ENCODE measurements at places on chromosomes 6 and 20.

DNA sequence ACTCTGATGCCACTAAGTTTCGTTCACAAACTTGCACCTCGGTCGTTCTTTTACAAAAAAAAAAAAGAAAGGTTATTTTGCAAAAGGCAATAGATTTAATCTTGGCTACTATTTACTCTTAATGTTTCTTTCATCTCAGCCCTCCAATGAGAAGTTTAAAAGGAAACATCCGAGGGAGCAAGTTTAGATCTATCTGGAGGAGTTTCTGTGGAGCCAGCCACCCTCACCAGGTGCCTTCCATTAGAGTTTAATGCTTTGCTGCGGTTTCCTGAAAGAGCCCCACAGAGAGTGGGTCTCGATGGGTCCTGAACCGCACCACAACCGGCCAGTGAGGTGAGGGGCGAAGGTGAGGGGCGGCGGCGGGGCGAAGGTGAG is 632 bp downstream of the PRKN start:
- peak; percentile 18 for DNase-seq

DNA sequence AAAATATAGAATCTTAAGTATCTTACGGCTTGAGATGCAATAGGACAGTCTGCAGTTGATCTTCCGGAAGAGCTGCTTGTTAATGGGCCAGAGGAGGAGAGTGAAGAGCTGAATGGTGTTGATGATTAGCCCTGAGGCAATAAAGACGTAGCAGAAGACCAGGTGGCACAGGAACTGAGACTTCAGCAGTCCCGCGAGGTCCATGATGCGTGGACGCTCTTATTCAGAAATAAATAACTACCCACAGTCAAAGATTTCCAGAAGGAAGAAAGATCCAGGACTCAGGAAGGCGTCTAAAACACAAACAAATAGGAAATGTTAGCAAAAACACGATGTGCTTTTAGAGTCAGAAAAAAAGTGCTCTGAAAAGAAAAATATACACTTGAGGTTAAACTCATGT is 41.9 kb downstream of the AGPAT4 start:
- no peak for DNase-seq

GRCh38 chr6:163095401-163095800 is 319.1 kb upstream of the QKI start:
- DNase-seq: no peak

GRCh38 chr20:22460231-22460630 is 124.1 kb downstream of the FOXA2 start:
- DNase-seq: no peak

DNA sequence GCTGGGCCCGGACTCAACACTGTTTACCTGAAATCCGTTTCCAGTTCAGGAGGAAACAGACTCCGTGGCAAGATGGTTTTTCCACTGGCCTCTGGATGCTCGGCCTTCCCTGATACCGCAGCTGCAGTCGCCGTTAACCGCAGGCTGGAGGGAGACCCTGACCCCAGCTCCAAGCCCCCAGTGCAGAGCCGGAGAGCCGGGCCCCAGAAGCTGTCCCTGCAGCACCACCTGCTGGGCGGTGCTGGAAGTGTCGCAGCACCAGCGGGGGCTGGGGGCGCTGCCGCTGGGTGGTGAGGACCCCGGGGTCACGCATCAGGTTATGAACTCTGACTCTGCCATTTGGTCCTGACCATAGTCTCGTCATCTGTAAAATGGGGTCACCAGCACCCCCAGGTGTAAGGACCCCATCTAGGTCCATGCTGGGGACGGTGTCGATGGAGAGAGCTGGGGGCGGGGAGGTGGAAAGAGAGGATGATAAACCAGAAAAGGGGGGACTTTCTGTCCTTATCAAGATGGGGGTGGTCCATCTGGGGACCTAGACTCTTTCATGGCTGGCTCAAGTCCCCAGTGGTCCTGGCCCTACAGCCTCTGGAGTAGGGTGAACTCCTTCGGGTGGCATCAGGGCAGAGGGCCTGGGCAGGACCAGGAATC is 20.8 kb upstream of the CHRNA4 start:
- peak; percentile 3 for DNase-seq

GRCh38 chr20:60765821-60766403 is 486.1 kb upstream of the CDH4 start:
- no peak for DNase-seq

DNA sequence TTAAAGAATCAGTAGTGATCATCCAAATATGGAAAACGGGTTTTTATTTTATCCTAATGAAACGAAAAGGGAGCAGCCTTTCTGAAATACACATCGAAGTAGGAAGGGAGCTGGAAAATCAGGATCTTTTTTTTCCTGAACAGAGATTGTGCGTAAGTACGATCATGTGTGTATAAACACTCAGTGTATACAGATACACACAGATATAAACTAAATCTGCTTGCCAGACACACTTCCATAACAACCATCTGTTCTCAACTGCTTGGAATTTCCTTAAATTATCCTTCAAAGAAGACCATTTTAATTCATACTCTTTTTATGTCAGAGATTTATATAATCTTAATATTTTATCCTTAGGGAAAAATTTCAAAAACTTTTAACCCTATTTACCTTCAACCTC is 110.7 kb downstream of the CHD6 start:
- no peak for DNase-seq

DNA sequence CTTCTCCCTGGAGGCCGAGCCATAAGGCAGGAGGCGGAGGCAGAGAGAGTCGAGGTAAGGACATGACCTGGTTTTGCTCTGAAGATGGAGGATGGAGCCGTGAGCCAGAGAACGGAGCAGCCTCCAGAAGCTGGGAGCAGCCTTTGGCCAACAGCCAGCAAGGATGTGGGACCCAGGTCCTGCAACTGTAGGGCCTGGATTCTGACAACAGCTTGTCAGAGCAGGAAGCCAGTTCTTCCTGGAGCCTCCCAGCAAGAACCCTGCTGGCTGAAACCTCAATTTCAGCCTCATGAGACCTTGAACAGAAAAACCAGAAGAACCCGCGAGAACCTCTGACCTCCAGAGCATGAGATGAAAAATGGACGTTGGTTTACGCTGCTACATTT is 13.4 kb upstream of the MRGBP start:
- no peak for DNase-seq

GRCh38 chr6:112320561-112321318 is 26.4 kb upstream of the RFPL4B start:
- DNase-seq: peak; percentile 22

GRCh38 chr20:47672166-47672565 is 113.1 kb downstream of the SULF2 start:
- no peak for DNase-seq

- DNase-seq: no peak
Measured at GRCh38 chr6:36928547-36928918, 26.0 kb upstream of the PI16 start.

DNA sequence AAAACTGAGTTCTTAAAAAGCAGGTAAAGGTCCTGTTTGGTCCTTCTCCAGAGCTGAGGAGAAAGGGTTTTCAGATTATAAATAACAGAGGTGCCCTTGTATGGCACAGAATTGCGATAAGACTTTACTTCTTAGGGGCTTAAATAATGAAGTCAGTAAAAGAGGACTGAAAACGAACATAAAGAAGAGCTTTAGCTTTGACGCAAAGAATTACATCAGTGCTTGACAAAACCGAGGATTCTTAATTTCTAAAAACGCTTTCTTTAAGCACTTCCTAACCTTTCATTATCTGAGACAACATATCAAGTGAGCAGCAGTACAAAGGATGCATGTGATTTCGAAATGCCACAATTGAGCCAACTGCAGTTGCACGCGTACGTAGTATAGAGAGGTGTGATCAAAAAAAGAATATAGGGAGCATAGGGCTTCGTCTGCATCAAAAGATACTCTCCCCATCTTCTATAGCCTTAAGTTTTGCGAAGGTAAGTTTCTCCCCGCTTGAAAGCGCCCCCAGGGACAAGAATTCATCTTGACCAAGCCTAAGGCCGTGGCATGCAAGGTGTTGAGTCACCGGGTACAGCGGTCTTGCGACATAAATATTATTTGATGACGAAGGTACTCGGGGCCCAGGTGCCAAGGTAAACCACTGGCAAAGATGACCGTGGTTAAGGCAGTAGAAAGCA is 778 bp upstream of the LOC128125822 start:
- peak; percentile 75 for DNase-seq

DNA sequence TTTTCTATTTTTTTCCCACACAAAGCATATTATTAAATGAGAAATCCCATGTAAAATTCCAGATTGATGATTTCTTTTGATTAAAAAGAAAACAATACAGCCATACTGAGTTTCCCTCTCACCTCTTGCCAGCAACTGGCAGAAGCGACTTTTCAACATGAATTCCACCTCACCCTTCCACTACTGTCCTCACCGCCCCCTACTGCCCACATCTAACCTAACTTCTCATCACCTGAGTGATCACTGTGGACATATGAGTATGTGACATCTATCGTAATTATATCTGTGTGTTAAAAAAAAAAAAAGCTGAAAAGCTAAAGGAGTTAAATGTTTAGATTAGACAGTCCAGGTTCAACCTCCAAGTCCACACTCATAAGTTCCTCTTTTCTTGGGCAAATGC is 528.6 kb downstream of the PRKN start:
- DNase-seq: peak; percentile 17

GRCh38 chr6:90533615-90534336 is 53.1 kb downstream of the MAP3K7 start:
- no peak for DNase-seq

DNA sequence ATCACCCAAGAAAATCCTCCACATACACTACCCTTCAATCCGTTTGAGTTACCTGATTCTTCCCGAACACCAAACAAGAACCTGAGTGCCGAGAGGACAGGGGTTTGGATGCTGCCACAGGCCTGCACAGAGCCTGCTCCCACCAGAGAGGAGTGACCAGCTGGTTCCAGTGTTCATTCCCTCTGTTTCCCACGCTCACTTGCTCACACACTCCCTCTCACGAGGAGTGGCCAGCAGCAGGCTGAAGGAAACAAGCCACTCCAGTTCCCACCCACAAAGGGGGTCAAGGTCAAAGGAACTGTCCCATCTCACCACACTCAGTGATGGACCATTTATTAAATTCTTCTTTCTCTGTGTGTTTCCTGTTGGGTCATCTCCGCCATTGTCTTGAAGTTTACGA is 97.2 kb upstream of the SNX9 start:
- no peak for DNase-seq

DNA sequence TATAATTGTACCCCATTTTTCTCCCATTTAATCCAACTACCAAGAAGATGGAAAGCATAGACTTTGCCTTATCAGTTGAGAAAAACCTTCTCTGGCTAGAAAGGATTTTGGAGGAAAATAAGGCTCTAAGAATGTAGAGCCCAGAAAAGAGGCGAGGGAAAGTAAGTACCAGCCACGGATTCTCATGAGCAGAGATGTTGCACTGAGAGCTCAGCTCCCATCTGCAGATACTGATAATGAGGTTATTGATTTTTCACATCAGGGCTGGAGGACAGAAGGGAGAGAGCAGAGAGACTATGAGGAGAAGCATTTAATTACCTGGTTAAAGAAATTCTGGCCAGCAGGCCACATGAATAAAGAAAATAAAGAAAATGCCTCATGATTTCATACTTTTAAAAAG is 104.4 kb upstream of the FAM184A start:
- no peak for DNase-seq

GRCh38 chr6:75283907-75284631 is 523 bp downstream of the TMEM30A start:
- no peak for DNase-seq

Measured in choroid plexus epithelial cell (primary cell).